ENCODE measurements at places on chromosomes 13 and 19.

DNA sequence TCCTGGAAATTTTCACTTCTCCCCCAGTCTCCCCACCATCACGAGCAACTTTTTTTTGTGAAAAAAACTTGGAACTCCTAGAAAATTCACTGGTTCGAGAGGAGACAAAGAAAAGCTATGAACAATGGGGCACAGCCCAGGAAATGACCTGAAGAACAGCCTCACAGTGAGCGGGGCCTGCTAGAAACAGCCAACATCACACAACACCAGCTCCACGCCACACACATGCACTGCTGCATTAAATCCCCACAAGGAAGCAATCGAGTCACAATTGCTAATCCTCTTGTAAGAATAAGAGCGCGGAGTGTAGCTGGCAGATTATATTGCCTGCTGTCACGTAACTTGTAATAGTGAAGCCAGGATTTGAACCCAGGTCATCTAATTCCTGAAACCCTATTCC is 48.8 kb downstream of the SLC7A1 start:
- no peak for DNase-seq

DNA sequence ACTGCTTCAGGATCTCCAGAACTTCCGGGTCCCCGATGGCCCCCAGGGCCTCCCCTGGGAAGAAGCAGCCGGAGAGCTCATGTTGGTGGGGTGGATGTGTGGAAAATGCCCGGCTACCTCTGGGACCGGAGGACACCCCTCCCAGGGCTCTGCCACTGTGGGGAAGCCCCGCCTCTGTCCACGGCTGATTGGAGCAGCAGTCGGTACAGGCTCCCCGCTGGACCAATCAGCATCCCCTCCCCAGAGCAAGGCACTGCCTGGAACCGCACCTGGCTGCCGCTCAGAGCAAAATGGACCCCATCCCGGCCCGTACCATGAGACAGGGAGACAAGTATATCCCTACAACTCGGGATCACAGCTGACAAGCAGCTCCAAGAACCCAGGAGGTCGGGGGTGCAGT is 6.4 kb downstream of the DOHH start:
- DNase-seq = no peak

DNA sequence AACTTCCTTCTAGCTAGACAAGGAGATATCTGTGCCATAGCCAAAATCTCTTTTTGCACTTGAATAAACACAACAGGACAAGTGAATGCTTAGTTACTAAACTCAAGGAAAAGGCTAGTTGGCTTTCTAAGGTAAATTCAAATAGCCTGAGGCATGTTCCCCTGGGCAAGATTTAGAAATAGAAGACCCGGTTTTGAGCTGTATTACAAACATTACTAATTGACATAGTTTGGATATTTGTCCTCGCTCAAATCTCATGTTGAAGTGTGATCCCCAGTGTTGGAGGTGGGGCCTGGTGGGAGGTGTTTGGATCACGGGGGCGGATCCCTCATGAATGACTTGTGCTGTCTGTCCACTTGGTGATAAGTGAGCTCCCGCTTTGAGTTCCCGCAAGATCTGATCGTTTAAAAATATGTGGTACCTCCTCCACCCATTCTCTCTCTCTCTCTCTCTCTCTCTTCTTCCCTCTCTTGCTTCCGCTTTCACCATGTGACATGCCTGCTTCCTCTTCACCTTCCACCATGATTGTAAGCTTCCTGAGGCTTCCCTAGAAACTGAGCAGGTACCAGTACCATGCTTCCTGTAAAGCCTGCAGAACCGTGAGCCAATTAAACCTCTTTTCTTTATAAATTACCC is 3.9 kb upstream of the KBTBD6 start:
- no peak for DNase-seq

- no peak for DNase-seq
These were observed 1891.6 kb upstream of the PCDH20 start for GRCh38 chr13:63307228-63307627.

DNA sequence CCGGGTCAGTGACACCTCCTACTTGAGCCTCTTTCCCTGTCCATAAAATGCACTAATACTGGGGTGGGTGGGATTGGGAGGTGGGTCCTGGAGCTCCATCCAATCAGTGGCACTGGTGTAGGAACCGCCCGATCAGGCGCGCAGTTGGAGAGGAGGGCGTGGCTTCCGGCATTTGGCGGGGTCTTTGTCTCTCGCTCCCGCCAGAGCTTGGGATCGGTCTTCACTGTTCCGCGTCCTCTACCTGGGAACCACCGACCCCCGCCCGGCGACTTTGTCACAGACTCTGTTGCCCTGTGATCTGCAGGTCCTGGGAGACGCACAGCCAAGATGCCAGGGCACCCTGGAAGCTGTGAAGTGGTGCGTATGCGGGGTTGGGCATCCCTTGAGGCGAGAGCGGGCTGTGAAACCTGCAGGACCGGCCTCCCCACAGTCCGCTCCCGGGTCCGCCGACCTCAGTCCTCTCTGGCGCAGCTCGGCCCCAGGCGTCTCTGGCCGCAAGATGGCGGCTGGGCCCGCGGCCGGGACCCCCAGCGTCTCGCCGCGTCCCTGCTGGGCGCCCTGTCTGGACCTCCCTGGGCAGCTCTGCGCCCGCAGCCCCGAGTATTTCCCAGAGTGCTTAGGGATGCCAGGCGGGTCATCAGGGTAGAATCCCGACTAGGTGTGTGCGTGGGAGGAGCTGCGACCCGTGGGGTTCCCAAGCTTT is 41.6 kb upstream of the ZNF730 start:
- no peak for DNase-seq

DNA sequence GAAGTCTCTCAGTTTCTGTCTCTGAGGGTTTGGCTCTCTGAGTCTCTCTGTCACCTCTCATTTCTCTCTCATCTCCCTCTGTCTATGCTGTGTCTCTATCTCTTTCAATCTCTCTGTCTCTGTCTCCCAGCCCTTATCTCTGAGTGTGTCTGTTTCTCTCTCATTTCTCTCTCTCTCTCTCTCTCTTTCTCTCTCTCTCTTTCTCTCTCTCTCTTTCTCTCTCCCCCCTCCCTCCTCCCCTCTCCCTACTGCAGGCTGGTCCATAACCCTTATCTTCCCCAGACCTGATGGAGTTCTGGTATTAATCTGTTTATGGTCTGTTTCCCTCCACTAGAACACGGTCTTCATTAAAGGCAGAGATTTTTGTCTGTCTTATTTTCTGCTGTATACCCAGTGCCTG is 1.3 kb upstream of the PVR start:
- DNase-seq = no peak

GRCh38 chr13:111564606-111565005 is 244.2 kb downstream of the TEX29 start:
- no peak for DNase-seq

GRCh38 chr19:9981406-9982260 is 28.7 kb downstream of the COL5A3 start:
- no peak for DNase-seq

- DNase-seq = no peak
These were observed 125.4 kb upstream of the RFC3 start for GRCh38 chr13:33692531-33692930.

DNA sequence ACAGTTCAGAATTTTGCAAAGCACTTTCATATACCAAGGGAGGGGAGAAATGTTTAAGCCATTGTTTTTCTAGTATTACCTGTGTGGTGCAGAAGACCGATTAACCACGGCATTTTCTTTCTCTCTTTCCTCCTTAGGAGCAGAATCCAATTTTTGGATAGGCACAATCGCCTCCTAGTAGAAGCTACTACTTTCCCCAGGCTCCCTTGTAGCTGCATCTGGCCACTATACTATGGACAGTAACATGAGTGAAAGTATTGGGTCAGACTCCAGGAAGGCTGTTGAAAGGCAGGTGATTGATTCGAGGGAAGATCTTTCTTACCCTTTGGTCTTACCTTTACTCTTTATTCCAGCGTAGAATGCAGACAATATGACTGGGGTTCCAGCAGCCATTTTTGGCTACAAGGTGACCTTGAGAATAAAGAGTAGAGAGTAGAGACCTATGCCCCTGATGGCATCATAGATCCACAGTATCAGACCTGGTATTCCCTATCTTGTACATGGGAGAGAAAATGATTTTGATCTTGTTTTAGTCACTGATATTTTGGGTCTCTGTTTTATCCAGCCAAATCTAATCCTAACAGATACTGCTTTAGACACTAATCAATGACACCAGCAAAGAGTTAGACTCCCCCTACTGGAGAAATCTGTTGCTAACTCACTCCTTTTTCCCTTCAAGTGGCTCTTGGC is 77.0 kb downstream of the LRRC63 start:
- no peak for DNase-seq

DNA sequence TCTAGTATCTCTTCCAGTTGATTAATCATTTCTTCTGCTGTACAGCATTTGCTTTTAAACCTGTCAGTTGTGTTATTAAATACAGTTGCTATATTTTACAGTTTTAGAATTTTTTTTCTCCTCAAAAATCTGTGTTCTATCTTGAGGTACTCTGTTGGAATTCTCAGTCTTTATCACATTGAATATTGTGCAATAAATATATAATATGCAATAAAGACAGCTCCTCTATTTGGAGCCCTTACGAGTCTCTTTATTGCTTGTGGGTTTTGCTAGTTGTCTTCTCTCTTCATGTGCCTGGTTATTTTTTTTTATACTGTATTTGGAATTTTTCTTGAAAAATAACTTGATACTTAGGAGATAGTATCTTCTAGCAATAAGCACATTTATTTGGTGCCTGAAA is 51.7 kb downstream of the CDK8 start:
- DNase-seq = no peak

DNA sequence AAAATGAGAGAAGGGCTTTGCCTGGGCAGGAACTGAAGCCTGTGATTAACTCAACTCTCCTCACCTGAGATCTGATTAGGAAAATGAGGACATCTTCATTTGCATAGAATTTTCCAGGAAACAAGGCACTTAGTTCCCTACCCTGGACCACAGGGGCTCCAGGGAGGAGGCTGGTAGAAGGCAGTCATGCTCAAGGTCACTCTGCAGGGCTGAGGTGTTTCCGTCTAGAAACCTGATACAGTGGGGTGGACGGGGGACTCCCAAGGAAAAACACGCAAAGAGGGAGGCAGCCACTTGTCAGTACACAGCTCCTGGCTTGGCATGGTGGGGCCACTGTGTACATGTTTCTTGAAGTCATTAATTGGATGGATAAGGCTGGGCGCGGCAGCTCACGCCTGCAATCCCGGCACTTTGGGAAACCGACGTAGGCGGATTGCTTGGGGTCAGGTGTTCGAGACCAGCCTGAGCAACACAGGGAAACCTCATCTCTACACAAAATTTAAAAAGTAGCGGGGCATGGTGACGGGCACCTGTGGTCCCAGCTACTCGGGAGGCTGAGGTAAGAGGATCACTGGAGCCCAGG is 6.0 kb downstream of the KLK14 start:
- no peak for DNase-seq

DNA sequence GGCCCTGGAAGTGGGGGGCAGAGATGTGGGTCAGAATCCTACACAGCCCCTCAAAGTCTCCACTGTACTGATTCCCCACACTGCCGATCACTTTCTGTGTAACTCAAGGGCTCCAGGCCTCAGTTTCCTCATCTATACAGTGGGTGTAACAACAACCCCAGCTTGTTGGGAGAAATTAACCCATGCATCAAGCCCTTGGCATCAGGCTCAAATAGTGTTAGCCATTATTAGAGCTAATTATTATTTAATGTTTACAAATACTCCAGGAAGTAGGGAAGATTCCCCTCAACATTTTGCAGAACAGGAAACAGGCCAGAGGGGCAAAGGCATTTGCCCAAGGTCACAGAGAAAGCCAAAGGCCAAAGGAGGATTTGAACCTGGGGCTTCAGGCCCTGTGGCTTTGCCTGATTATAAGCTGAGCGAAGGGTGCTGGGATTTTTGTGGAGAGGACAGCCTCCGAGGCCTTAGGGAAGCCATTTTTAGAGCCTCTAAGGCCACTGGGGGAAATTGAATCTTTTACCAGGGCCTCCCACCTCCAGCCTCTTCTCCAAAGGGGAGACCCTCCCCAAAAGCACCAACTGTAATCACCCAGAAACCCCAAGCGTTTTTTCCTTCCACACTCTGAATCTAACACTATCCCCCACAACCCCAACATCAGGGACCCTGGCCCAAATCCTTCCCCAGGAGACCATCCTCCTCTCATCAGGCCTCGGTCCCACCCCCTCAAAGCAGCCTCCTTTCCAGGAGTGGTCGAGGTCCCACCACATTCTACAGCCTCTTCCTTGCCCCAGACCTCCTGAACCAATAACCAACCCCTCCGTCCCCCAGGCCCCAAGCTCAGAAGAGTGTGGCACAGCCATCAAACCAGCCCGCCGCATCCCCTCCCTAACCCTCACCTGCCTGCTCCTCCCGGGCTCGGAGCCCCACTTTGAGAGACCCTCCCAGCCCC is 1.1 kb downstream of the FKBP8 start:
- DNase-seq = no peak

DNA sequence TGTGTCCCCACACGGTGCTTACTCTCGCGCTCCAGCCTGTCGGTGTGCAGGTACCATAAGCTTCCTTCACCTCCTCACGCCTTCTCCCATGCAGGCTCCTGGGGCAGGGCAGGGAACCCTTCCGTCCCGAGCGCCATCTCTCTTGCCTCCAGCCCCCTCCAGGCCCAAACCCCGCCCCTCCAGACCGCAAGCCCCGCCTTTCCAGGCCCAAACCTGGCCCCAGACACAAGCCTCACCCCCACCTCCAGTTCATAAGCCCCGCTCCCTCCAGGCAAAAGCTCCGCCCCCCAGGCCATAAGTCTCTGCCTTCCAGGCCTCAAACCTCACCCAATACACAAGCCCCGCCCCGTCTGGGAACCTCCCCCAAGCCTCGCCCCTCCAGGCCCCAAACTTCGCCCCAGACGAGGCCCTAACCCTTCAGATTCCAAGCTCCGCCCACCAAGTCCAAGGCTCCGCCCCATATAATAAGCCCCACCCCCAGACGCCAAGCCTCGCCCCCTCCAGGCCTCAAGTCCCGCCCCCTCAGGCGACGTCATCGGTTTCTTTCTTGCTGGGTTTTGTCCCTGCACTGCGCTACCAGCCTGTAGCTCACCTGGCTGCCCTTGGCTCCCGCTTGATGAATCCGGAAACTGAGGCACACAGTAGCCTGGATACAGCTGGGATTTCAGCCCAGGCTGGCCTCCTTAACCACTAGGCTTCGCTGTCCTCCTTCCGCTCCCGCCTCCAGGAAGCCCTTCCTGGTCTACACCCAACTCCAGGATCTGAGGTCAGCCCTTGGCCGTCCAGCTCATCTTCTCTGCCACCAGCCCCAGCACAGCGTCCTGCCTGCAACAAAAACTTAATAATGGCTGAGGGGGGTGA is 16.1 kb downstream of the MKNK2 start:
- no peak for DNase-seq

DNA sequence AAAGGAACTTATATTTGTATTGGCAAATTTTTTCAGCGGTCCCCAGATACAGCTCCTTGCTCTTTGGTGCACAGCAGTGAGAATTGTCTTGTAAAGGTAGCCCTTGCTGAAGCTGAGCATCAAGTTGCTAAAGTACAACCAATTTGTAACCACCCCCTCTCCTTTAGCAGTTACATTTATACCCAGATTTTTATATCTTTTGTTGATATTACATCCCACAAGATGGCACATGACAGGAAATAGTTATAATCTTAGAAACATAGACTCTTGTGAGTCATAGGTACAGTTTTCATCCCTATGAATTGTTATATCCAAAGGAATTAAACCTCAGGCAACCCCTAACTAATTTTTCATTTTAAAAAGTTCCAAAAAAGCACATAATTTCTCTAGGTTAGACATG is 523.0 kb upstream of the SLITRK1 start:
- no peak for DNase-seq

All from stimulated activated CD8-positive, alpha-beta memory T cell treated with anti-CD3 and anti-CD28 coated beads, Interleukin-7, amount 100 ng/mL, for 4 hours (primary cell).